GM04504 (cell line): ENCODE measurements at places on chromosomes 4 and X.
A peak's percentile ranks its signal among the peaks of the same experiment; 100 is the strongest.

- no peak for DNase-seq
Measured at GRCh38 chr4:182927505-182927904, 10.3 kb upstream of the DCTD start.

DNA sequence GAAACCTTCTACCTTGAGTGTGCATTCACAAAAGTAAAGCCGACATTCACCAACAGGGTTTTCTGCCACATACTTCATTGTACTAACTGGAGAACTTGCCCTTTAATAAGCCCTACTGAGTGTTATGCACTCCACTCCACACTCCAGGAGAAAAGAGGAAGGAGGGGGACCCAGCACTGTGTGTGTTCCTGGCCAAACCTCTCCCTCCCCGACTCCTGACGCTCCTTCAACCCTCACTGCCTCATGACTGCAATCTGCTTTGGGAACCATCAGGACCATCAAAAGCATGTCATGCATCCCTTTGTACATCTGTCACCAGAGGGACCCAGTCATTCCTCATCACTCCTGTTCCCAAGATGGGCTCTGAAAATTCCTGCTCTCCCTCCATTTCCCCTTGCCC, 143.7 kb downstream of the RASL11B start:
- DNase-seq: no peak

GRCh38 chr4:162274354-162274753, 110.6 kb upstream of the FSTL5 start:
- no peak for DNase-seq

- DNase-seq: peak; percentile 83
Measured at GRCh38 chr4:39706334-39706733, 8.4 kb downstream of the UBE2K start.

GRCh38 chr4:24224446-24224845, 334.6 kb upstream of the PPARGC1A start:
- DNase-seq: no peak
